ENCODE measurements at places on chromosomes 3 and 15.

- no peak for DNase-seq
Measured at GRCh38 chr15:41827290-41827879, 507 bp upstream of the JMJD7 start.

GRCh38 chr3:180600473-180600872 is 1.5 kb upstream of the TTC14 start:
- DNase-seq: no peak

DNA sequence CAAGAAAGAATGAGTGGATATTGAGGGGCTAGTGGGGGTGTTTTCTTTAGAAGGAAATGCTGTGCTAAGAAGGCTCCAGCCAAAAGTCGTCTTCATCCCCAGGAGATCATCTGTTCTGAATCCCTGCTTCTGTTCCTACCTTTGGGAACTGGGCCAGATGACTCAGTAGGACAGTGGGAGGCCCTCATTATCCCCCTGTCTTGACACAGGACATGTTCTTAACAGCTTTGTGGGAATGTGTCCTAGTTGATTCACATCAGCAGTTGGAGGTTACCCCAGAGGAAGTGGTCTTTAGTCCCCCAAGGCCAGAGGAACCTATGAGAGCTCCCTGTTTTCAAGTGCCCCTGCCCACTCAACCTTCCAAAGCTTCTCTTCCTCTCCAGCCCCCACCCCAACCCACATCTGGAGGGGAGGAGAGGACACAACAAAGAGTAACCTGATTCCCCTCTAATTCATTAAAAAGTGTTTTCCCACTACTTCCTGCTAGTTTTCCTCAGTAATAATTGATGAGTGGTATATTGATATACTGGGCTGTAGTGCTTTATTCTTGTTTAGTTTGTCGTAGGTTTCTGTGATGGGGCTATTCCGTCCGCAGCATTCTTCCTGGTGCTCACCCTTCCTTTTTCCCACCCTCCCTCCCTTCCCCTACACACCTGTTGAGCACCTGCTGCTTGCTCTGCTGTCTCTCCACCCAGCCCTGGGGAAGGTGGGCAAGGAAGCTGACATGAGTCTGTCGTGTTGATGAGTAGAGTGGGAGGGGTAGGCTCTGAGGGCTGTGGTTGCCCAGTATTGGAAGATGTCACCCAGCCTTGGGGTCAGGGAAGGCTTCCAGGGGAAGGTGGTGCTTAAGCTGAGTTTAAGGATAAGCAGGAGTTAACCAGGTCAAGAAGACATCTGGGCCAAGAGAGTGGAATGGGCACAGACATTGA is 9.3 kb downstream of the PXYLP1 start:
- DNase-seq: no peak

DNA sequence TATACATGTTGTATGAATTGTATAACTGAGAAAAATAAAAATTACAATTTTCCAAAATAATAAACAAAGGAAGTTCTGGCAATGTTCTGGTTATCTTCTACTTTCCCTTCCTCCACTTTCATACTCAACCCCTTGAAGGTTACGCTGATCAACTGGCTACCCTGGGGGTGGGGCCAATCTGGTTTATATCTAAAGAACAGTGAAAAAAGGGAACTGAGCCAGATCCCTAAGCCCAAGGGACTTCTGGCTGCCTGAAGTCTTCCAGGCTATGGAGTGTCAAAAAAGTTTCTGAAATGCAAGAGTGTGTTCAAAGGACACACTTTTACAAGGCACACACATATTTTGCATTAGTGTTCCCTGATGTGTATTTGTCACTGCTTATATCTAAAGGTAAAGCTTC is 591.9 kb downstream of the ROBO1 start:
- no peak for DNase-seq

- DNase-seq: no peak
Measured at GRCh38 chr3:139585820-139586219, 46.3 kb upstream of the RBP1 start.

DNA sequence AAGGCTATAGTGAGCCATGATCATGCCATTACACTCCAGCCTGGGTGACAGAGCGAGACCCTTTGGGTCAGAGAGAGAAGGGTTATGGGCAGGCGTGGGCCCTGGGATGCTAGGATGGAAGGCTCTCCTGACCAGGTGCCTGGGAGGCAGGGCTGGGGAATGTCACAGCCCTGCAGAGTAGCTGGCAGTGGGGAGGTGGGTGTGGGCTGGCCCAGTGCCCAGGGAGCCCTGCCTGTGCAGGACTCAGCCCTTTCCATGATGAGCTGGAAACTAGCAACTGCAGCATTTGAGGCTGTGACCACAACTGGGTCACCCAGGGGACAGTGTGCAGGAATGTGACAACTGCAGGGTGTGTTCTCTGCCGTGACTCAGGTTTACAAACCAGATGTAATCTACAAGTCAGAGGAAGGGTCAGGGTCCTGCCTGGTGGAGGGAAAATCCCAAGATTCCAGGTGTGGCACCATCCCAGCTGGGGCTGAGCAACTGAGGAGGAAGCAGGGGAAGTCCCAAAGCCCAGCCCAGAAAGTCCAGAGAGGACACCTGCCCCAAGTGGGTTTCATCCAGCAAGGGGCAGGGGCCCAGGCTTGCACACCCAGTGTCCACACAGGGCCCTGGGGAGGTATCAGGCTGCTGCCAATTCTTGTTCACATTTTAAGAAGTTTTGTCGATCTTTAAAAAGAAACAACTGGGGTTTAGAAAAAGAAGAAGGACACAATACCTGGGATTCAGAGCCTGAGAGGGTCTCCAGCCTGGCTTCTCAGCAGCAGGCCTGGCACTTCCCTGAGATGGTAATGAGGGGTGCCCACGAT is 45.5 kb downstream of the SLC28A1 start:
- peak; percentile 69 for DNase-seq

- no peak for DNase-seq
Measured at GRCh38 chr15:33234020-33234461, 39.5 kb upstream of the FMN1 start.

DNA sequence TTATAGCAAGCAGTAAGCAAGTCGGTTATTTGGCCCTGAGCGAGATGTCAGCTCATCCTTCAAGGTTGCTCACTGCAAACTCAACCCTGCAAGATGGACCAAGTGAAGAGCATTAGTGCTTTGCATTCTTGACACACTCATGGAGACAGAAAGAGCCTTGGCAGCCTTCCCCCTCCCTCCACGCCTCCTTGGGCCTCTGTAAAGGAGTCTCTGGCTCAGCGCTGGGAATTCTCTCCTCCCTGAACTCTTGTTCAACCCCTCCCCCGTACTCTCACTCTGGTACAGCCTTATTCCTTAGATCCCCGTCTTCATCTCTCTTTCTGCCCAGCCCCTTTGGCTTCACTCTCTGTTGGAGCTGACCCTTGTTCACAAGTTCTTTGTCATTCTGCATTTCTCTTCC is 2.2 kb upstream of the CX3CR1 start:
- no peak for DNase-seq

DNA sequence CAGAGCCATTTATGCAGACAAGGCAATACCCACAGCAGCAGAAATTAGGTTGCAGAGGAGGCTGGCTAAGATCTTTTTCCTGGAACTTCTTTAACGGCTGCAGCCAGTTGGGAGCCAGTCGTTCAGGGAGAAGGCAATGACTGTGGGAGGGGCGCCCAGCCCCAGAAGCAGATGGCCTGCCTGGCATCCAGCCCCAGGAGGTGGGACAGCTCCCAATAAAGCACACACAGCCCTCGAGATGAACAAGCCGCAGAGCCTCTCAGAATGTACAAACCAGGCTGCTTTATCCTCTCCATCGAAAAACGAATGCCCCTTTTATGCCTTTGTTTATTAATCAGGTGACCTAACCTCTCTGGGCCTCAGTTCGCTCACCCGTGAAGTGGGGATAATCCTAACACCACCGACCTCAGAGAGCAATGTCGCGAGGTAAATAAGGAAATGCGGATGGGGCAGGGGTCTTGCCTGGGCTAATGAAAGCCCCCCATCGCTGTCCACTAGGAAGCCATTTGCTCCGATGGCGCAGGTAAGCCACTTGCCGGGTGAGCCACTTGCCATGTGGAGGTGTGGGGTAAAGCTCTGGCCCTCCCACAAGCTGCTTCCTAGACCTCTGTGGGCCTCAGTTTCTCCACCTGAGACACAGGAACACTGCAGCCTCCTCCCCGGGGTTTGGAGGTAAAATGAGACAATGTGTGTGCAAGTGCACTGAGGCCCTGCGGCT is 35.8 kb downstream of the MGLL start:
- DNase-seq: peak; percentile 91

DNA sequence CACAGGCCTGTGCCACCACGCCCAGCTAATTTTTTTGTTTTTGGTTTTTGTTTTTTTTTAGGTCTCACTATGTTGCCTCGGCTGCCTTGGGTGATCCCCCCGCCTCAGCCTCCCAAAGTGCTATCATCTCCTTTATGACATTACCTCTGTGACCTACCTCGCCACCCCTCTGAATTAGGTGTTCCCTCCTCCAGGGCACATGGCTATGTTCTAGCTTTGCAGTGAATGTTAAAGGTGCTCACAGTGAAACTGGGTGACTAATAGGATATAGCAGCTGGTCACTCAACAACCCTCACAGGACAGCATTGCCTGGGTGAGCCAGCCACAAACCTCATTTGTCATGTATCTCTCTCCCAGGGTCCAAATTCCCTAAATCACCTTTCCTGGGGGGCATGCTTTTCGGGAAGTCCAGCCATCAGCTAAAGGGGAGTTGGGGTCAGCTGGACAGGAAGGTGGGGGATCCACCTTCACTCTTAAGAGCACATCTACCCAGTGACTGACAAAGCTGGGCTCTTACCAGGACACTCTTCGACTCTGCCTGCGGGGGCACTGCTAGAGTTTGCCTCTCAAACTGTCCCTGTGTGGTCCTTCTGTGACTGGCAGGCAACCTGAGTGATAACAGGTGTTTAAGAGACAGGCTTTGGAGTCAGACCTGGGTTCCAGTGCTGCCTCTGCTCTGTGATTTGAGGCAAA is 1.6 kb upstream of the TTLL3 start:
- no peak for DNase-seq

- no peak for DNase-seq
Measured at GRCh38 chr3:128620268-128620691, 30.3 kb downstream of the RPN1 start.

Measured in left hindlimb (tissue), 1 donor.